ENCODE measurements at places on chromosomes 1 and 21.
A peak's percentile ranks its signal among the peaks of the same experiment; 100 is the strongest.

GRCh38 chr1:44962729-44963128 lies 23.7 kb downstream of the EIF2B3 start:
- DNase-seq = no peak

GRCh38 chr1:15942661-15943327 lies 33.1 kb downstream of the ZBTB17 start:
- no peak for DNase-seq

- DNase-seq = peak; percentile 39
Observed at GRCh38 chr21:42818328-42818749, 61.0 kb downstream of the WDR4 start.

GRCh38 chr1:205580923-205581180 lies 51.0 kb downstream of the ELK4 start:
- DNase-seq = no peak

- peak; percentile 68 for DNase-seq
Observed at GRCh38 chr21:31866077-31866511, 6.7 kb upstream of the HUNK start.

DNA sequence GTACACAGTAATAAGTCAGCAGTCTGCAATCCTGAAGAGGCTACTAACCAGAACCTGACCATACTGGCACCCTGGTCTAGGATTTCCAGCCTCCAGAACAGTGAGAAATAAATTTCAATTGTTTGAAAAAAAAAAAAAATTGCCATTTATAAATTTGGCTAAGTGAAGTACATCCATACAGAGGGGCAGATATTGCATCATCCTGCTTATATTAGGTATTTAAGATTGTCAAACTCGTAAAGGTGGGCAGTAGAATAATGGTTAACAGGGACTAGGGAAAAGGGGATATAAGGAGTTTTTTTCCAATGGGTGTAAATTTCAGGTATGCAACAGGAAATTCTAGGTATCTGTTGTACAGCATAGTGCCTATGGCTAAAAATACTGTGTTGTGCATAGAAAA lies 1250.9 kb downstream of the BRINP3 start:
- DNase-seq = no peak

DNA sequence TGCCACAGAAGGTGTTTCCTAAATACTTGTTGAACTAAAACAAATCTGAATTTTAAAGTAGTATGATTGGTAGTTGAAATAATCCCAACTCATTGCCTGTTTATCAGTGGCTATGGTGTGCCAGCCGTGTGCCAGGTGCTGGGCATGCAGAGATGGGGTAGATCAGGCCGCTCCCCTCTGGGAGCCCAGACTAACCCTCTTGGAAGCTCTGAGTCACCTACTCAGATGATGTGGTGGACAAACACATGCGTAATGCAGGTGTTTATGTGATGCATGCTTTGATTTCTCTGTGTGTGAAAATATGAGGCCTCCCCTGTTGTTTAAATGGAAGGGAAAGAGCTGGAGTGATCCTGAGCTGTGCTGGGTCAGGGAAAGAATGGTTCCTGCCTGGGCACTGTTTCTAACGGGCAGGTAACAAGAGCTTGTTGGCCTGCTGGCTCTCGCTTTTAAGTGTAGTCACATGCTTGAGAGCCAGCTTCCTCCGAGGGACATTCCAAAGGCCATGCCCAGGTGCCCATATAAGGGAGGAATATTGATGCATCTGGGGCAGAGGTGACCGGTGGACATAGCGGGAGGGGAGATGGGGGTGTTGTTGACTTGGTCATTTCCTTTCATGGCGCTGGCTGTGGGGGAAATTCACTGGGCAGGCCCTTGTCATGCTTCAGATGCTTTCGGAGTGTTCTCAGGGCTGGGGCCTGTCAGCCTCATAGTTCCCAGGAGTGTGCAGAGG lies 10.2 kb downstream of the MFN2 start:
- DNase-seq = no peak

- DNase-seq = no peak
Observed at GRCh38 chr1:28779751-28780408, 32.1 kb upstream of the OPRD1 start.

DNA sequence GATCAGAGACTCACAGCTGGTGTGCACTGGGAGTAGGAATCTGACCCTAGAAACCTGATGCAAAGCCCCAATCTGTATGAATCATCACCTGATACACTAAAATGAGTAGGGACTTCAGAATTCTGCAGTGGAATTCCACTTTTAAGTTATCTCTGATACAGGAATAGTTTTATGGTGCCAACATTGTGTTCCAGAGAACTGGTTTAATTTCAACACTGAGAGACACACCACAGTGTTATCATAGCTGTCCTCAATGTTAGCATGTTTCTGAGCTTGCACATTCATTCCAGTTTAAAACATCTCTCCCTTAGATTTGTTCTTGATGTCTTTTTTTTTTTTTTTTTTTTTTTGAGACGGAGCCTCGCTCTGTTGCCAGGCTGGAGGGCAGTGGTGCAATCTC lies 7.1 kb downstream of the UTS2 start:
- no peak for DNase-seq

Measured in naive thymus-derived CD8-positive, alpha-beta T cell (primary cell).